Lung (tissue), 17 donors: ENCODE measurements at places on chromosomes 2 and 18. TPM values are rescaled to one million over a fixed set of nuclear protein-coding genes. Genes with fewer than 3 reads are reported as not detected.

DNA sequence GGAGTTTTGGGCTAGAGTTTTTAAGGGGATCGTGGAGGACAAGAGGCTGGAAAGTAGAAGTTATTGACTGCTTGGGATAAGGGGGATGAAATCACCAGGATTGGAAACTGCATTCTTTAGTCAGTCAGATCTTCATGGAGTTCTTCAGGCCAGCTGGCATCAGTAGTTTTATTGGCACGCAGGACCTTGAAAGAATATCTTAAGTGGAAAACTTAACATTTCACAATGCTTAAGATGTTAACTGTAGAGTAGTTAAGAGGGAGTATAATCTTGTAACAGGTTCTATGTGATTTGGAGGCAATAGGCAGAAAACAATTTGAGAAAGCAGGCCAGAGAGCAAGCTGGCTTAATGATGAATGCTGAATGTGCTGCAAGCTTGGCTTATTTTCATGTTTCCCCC, 300.4 kb upstream of the KCNH7 start:
- DNase-seq = no peak

GRCh38 chr18:34514238-34514637, 195.9 kb upstream of the DTNA start:
- DNase-seq = no peak

MYL12A gene
- 403 TPM for total RNA-seq

CACNB4 gene
- 8.1 TPM for total RNA-seq

IL36G gene
- total RNA-seq = 0.26 TPM

DNA sequence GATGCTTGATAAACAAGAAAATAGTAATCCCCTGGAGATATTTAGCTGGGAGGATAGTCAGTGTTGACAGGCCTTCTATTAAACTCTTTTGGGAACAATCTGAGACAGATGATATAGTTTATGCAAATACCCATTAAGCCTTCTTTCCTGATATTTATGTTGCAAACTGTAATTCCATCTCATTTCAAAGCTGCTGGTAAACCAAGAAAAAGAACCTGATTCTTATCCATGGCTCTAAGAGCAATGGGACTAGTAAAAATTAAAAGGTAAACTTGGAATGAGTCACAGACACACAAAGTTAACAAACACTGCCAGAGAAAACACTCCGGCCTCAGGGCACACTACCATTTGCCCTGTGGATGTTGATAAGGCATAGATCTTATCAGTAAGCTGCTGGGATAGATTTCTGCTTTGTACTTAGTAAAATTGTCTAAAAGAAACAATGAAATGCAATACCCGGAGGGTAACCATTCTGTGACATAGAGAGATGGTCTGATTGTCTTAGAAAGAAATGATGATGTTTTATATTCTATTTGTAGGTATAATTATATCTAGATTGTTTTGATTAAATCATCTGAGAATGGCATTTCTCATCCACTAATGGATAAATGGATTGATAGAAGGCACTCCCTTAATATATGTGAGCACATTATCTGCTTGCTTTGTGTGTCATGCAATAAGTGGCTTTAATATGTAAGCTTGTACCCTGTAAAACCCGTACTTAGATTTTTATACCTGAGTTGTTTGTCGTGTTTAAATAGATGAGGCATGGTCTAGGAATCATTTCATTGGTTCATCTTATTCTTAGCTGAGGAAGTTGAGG, 13.2 kb downstream of the GALR1 start:
- no peak for DNase-seq

DNA sequence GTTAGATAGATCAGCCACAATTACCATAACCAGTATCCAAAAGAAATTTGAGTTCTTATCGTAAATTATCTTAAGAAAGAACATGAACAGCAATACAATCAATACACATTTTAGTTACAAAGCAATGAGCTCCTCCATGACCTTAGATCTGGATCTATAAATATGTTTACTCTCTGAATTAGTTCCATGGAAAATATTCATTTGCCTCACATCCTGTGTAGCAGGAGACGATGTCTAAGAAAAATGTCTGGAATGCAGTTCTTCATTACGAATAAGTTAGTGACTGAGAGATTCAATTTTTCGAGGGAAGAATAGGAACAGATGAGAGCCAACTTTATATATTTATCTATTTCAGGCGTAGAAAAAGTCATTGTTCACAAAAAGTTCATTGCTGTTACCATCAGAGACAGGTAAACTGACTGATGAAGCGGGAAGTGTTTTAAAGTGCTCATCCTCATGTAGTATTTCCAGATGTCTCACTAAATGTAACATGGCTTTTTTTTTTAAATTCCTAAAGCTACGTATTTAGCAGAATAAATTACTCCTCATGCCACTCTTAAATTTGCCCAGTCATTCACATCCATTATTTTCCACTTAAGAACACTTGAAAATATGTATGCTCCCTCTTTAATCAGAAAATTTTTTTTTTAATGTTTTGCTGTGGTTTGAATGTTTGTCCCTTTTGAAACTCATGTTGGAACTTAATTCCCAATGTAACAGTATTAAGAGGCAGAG, 106.5 kb upstream of the SCN1A start:
- no peak for DNase-seq

DNA sequence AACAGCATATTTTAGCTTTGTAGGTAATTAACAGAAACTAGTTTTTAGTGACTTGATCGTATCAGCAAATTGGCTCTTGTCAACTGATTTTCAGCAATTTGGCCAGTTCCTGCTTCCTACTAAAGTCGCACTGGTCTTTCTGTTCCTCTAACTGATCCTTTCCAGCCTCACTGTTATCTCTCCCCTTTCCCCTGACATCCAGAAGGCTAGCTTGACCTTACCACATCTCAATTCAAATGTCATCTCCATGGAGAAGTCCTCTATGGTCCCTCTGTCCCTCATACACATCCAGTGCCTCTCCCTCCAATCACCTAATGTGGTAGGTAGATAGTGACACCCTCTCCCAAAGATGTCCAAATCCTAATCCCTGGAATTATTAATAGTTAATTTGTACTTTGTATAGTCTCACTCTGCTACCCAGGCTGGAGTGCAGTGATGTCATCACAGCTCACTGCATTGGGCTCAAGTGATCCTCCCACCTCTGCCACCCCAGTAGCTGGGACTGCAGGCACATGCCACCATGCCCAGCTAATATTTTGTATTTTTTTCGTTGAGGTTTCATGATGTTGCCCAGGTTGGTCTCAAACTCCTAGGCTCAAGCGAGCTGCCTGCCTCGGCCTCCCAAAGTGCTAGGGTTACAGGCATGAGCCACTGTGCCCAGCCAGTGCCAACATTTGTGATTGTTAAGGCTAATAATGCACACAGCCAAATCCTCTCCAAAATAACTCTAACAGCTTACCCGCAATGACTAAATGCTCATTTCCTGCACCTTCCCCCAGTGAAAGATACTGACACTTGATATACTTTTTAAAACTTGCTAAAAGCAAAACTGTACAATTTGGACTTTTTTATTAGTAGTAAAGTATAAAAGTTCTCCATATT, 16.9 kb downstream of the PSTPIP2 start:
- DNase-seq = no peak

CDH7 gene
- 0.40 TPM for total RNA-seq

DNA sequence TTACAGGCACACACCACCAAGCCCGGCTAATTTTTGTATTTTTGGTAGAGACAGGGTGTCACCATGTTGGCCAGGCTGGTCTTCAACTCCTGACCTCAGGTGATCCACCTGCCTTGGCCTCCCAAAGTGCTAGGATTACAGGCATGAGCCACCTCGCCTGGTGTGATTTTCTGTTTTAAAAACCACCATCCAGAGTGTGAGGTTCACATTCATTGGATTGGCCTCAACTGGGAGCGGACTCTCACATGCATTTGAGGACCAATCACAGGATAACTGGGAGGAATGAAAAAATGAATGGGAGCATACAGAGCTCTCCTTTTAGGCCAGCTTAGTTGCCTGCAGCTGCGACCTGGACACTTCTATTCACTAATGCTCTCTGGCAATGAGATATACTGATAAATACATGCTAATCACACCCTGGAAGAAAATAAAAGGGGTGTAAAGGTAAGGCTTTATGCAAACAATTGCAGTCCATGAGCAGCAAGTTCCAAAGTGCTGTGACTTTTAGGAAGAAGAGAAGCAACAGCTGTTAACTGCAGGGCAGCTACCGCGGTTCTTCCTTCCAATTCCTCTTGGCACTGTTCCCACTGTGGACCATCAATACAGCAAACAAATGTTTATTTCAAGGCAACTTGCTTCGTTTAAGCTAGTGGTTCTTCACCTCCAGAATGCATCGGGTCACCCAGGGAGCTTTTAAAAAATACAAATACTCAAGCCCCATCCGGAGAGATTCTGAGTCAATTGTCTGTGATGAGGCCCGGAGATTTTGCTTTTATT, 49.5 kb upstream of the FZD5 start:
- peak; percentile 74 for DNase-seq

GRCh38 chr2:205293559-205293958, 388.7 kb upstream of the NRP2 start:
- no peak for DNase-seq

- DNase-seq = no peak
These were observed 14.7 kb downstream of the CD28 start for GRCh38 chr2:203720915-203721672.
